ENCODE measurements at places on chromosomes 12 and 14.

GRCh38 chr14:98270201-98270600 lies 1001.8 kb downstream of the BCL11B start:
- DNase-seq, result no peak

DNA sequence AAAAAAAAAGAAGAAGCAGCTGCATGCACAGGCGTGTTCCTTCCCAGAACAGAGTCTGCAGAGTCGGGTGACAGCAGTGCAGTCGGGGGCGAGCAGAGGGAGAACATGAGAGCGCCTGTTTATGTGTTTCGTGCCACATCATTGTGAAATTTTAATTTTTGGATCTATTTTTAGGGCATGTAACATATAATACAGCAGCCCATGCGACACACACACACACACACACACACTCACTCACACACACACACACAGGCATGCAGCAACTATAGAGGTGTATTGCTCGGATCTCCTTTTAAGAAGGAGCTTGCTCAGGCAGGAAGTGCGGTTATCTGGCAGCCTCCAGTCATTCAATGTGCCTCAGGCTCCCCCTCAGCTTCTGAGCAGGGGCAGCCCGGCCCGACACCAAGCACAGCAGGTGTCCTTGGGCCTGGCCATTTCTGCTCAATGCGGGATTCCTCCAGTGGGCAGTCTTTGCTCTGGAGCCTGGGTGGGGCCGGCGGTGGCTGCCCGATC lies 71.8 kb downstream of the ZNF664 start:
- no peak for DNase-seq

- peak; percentile 82 for DNase-seq
These were observed 34.5 kb downstream of the PRKCH start for GRCh38 chr14:61355892-61356325.

GRCh38 chr14:75338398-75338797 lies 59.8 kb downstream of the FOS start:
- no peak for DNase-seq

DNA sequence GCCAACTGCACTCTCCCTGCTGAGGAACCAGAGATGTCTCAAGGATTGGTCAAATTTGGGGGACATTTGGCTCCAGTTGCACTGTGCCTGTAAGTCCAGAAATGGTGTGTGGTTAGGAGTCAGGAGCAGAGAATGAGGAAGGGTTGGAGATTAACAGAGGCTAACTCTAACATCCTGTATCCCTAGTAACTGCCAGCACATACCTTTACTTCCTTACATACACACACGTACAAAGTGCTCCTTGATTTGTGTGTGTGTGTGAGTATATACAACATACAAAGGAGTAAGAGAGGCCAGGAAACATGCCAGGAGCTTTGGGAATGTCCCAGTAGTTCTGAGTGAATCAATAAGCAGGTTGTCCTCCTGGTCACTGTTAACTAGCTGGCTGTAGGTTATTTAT lies 39.8 kb upstream of the NRXN3 start:
- DNase-seq, result no peak

GRCh38 chr12:132723015-132723763 lies 12.5 kb downstream of the PGAM5 start:
- no peak for DNase-seq

DNA sequence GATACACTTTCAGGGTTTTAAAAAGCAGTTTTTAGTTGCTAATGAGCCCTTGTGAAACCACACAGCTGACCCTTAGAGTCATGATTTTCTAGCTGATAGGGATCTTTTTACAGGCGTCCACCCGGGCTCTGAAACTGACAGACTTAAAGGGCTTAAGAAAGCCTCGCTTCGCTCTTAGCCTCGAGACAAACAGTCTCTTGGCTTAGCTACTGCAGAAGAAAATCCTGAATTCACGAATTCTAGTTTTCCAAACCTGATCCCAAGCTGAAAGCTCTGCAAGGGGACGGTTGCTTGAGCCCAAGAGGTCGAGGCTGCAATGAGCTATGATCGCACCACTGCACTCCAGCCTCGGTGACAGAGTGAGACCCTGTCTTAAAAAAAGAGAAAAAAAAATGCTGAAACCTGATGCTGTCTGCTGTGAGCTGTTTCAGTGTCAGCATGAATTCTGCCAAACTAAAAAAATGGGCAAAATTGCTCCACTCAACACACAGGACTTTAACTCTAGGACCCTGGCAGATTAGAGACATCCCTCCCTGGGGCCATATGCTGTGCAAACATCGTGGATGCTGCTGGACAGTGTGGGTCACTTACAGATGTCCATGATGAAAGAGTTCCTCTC lies 3.1 kb upstream of the HPD start:
- no peak for DNase-seq

DNA sequence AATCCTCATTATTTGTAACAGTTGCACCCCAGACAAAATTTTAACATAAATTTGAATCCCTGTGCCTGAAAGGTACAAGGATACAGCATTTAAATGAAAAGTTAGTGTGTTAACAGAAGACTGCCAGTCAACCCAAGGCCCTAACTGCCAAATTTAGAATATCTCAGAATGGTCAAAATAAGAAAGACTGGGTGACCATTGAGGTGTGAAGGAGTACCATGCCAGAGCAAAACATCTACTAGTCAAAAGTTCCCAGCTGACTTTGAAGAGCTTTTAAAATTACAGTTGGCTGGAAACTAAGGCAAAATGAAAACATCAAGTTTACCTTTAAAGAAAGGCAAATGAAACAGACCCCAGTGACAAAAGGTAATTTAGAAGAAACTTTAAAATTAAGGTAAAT lies 18.4 kb downstream of the SAV1 start:
- no peak for DNase-seq

- DNase-seq, result no peak
These were observed 2.8 kb upstream of the PTMS start for GRCh38 chr12:6763380-6763779.

- DNase-seq, result peak; percentile 56
These were observed 238.5 kb downstream of the CACNA1C start for GRCh38 chr12:2291182-2291832.

DNA sequence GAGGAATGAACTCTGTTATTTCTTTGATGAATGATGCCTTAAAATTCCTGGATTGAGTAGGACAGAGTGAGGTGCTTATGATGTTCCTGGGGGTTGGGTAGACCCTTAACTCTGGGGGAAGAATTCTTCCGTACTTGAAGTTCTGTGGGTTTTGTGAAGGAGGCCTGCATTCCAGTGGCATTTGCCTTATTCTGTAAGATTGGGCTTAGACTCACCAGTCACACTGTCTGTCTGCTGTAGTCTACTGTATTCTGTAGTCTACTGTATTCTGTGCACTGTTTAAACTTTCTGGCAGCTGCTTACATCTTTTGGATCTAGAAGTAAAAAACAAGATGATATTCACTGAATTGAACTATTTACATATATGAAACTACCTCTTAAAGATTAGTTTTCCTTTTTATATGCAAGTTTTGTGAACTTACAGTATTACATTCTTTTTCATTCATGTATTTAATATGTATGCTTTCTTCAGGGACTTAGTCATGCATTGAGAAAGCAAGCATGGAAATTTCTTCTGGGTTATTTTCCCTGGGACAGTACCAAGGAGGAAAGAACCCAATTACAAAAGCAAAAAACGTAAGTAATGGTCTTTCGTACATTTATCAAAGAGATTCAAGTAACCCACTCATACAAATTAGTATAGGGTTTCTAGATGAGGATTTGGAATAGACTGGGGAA lies 42.3 kb upstream of the TPH2 start:
- DNase-seq, result no peak

DNA sequence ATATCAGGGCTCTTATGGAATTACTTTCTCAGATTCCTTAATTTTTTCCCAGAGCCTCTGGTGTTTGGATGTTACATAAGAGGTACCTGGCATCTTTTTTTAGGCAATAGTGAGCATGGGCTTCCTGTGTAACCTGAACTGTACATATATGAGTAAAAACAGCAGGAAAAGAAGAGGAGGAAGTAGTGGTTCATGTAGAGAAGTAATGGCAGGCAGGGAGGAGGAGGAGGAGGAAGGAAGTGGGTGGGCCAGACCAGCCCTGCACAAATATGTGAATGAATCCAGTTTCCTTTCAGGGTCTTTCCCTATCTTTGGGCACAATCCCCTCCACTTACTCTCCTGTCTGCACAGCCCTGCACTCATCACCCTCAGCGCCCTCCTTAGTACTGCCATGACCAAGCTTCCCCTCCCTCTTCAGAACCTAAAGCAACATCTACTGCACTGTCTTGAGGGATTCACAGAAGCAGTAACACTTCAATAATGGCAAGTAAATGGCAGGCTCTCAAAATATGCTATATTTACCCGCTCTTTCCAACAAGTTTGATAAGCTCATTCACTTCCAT lies 40.9 kb upstream of the GSG1 start:
- DNase-seq, result no peak

DNA sequence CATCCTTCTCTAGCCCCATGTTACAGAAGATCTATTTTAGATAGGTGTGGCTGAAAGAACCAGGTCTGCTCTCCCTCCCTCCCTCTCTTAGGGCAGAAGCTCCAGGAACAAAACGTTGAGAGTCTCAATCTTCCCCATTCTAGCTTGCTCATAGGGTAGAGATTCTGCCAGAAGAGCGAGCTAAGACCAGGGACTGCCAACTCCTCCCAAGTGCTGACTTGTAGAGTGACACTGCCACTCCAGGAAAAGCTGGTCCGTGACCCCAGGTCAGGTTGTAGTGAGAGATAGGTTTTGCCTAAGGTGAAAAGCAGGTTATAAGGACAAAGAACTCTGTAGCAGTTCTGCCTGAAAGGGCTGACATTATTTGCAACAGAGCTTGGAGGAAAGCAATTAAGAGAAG lies 73.4 kb downstream of the INSM2 start:
- no peak for DNase-seq

- DNase-seq, result no peak
These were observed 330.3 kb downstream of the TMTC2 start for GRCh38 chr12:83016991-83017390.

GRCh38 chr12:109762673-109763191 lies 49.1 kb downstream of the FAM222A start:
- DNase-seq, result no peak

- no peak for DNase-seq
These were observed 12.8 kb upstream of the FRS2 start for GRCh38 chr12:69457433-69457832.

DNA sequence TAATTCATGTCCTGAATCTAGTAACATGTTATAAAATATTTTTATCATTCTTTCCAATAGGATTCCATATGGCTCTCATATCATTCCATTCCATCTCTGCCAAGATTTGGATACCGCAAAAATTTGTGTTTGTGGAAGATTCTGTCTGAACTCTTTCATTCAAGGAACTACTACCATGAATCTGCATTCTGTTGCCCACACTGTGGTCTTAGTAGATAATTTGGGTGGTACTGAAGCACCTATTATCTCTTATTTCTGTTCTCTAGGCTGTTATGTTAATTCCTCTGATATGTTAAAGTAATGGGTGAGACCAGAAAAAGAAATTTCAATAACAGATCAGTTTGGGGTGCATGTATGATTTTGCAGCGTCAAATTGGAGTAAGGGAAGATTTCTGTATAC lies 6.2 kb downstream of the RPL36AL start:
- DNase-seq, result no peak
